HFF-Myc (cell line): ENCODE measurements at places on chromosomes 11 and 22.

DNA sequence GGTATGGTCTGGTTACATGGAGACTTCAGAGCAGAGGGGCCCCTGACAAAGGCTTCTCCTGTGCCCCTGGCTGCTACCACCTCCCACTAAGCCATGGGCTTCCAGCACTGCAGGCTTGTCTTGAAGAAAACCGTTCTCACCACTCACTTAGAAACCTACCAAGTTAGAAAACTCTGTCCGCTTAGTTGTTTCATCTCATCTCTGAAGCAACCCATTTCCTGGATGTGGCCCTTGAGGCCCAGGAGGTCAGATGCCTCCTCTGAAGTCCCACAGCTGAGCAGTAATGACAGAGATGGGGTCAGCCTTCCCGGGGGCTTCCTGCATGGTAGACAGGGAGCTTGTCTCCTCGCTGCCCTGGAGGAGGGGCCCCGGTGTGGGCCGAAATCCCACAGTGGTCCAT lies 12.9 kb downstream of the CSF2RB start:
- DNase-seq: no peak

- DNase-seq: peak; percentile 40
Measured at GRCh38 chr11:125300791-125301218, 136.3 kb downstream of the PKNOX2 start.

DNA sequence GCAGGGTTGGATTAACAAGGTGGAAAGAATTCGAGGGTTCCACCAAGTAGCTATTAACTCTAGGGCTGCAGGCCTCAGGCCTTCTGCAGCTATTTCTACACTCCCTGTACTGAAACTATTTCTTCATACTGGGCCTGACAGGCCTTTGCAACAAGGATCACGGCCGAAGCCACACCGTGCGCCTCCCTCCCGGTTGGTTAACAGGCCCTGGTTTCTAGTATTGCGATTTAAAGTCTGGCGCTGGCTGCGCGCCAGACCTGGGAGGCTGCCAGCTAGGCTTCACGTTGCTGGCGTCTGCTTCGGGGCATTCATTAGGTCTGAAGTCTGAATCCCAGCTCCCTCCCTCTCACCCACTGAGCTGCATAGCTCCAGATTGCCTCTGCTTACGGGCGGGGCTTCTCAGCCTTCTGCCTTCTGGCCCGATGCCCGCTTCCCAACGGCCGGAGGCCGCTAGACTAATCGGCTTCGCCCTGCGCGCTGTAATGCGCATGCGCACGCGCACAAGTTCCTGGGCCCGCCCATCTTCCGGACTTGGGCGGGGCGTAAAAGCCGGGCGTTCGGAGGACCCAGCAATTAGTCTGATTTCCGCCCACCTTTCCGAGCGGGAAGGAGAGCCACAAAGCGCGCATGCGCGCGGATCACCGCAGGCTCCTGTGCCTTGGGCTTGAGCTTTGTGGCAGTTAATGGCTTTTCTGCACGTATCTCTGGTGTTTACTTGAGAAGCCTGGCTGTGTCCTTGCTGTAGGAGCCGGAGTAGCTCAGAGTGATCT lies 1.6 kb downstream of the LDHA start:
- peak; percentile 99 for DNase-seq

DNA sequence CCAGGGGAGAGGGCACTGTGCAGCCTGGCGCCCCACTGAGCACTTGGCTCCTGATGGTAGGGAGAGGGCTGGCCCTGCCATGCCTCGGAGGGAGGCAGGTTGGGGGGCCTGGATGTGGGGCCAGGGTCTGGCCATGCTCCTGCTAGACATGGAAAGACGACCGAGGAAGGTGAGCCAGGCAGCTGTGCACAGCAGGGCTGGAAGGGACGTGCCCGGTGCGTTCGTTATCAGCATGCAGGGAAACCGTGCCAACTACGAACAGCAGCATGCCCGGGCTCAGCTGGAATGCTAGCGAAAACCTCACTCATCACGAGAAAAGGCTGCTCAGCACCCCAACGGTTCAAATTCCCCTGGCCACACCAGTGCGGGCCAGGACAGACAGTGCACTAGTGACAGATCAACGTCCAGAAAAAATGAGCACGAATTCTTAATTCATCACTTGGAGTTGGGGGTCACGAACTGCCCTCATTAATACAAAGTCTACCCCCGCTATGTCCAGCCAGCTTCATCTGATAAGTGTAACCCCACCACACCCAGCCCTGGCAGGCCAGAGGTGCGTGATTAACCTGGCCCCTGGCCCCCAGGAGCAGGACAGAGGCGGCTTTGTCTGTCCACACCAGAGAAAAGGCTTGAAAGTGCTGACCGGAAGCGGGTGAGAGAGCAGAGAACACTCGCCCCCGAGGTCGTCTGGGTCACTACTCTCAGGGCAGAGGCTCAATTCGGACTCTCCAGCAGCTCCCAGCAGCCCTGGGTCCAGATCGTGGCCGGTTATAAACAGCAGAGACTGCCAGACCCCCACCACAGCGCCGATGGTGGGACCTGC lies 84.2 kb downstream of the CELSR1 start:
- no peak for DNase-seq

DNA sequence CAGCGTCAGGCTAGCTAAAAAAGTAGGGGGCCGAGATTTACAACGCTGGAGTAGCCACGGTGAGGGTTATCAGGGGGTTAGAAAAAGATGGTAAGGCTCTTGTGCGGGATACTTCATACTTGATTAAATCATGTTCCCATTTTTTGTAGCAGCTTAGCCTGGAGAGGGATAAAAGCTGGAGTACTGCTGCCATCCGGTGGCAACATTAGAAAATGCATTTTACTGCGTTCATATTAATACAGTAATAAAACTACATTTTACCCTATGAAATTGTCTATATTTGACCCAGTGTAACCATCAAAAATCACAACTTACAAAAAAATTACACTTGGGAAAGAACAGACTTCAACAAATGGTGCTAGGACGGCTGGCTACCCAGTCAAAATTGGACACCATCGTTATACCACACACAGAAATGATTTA lies 17.3 kb downstream of the RPUSD4 start:
- no peak for DNase-seq

DNA sequence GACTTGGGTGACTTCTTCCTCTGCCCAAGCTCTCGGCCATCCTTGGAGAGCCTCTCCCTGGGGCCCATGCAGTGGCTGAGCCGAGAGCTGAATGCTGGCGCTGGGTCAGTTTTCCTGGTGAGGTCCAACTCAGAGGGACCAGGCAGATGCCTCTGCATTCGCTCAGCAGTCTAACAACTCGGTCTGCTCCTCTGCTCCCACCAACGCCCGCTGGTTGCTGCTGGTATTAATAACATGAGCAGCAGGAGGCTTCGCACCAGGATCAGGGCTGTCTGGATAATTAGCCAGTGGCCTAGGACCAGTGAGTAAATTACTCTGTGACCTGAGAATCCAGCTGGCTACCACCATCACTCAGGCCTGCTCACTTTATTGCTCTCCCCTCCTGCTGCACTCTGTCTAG lies 77.7 kb upstream of the FAM181B start:
- DNase-seq: no peak

GRCh38 chr22:19554834-19555404 lies 30.7 kb upstream of the CLDN5 start:
- no peak for DNase-seq

DNA sequence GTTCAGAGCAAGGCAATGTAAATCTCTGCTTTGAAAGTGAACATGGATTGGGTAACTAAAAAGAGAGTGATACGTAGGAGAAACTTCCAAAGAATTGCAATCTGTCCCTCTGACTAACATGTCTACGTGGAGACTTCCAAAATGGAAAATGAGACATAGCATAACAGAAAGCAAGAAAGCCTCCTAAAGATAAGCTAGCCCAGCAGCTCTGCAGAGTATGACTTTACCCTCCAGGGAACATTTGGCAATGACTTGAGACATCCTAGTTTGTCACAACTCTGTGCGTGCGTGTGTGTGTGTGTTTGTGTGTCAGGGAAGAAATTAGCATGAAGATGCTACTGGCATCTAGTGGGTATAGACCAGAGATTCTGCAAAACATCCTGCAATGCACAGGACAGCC lies 817.4 kb downstream of the NTM start:
- DNase-seq: no peak

- DNase-seq: no peak
Measured at GRCh38 chr22:49284056-49284784, 543.5 kb downstream of the BRD1 start.

DNA sequence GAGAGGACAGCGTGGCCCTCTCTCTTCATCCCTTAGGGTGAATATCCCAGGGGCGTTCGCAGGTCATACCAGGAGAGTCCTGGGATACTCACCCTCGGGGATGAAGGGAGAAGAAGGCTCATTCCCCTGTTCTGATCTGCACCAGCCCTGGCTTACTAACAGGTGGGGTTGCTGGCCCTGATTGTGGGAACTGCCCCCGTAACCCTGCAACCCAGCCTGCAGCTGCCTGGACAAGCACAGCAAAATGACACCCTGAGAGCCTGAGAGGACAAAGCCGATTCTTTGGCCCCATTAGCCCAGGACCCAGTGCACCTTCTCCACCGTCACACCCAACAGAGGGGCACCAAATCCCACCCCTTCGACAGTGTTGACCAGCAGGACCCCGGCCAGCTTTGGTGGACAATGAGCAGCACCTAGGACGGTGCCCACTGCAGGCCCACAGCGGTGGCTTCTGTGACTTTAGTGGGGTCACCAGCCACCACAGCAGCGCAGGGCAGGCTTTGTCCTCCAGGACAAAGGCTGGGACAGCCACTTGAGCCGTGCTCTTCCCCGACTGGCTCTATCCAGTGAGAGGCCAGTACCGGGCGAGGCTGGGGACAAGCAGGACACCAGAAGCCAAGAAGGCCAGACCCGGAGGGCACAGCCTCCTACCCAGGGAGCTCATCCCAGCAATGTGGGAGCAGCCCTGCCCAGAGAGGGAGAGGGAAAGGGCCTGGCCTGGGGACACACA lies 98.5 kb upstream of the RTL6 start:
- DNase-seq: no peak

- no peak for DNase-seq
Measured at GRCh38 chr22:22833488-22833887, 54.1 kb upstream of the IGLL5 start.

DNA sequence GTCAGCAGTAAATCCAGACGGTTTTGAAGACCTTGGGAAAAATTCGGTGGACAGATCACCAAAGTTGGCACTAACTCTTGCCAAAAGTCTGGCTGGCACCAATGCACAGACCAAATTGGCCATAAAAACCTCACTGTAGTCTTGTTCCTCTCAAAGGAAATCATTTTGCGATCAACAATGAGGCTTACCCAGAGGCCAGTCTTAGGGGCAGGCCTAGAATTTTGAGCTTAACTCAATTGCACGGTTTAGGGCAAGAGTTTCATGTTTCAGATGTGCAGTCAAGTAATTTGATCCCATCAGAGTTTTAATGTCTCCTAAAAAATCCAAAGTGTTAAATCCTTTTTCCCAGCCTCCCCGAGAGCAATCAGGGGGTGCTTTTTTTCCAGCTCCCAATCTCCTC lies 19.0 kb downstream of the MPPED2 start:
- DNase-seq: no peak

DNA sequence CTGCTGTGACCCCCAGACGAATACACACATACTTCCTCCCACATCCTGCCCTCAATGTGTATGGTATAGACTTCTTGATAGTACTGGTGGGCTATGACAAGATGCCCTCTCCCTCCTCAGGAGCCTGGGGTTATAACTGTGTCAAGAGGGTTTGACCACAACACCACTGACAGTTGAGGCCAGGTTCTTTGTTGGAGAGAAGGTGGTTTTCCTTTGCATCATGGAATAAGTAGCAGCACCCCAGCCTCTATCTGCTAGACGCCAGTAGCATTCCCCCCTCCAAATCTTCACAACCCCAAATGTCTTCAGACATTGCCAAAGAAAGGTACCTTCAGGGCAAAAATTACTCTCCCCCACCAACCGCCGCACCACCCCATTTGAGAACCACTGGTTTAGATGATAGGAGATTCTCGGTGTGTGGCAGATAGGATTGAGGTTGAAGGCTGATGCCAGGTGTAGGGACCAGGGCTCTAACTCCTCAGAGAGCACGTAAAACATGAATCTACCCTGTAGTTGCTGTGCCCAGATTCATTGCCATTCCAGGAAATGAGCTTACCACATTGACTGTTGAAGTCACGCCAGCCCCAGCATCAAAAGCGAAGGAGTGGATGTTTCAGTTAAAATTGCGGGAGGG lies 5.5 kb upstream of the MYO18B start:
- DNase-seq: no peak

DNA sequence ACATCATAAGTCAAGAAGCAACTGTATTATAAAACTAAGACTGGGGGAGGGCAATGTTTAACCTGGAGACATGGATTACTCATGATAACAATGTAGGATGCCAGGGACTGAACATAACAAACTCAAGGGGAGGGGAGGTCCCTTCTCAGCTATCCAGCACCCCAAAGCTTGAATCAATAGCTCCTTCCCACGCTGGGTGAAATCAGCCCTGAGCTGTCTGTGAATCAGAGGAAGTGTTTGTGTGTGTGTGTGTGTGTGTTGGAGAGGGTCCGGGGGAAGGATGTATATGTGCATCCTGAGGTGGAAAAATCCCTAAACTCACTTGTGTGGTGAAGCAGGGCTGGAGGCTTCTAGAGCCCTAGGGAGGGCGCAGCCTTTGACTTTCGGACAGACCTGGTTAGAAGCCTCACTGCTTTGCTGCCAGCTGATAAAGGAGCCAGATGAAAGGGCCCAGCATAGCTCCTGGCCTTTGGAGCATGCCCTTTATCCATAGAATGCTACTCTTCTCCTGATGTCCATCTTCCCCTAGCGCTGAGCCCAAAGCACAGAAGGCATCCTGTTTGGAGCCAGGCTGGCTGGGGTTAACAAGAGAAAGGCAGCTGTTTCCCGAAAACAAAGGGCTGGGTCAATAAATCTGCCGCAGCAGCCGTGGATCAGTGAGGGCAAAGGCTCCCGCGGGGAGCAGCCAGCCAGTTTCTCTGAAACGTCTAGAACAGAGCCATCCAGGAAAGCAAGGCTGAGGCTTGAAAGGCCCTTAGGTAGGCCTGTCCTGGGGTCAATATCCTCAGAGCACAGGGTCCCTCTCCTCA lies 35.8 kb downstream of the TNKS1BP1 start:
- DNase-seq: no peak

- DNase-seq: no peak
Measured at GRCh38 chr11:128615612-128616011, 28.3 kb upstream of the ETS1 start.

DNA sequence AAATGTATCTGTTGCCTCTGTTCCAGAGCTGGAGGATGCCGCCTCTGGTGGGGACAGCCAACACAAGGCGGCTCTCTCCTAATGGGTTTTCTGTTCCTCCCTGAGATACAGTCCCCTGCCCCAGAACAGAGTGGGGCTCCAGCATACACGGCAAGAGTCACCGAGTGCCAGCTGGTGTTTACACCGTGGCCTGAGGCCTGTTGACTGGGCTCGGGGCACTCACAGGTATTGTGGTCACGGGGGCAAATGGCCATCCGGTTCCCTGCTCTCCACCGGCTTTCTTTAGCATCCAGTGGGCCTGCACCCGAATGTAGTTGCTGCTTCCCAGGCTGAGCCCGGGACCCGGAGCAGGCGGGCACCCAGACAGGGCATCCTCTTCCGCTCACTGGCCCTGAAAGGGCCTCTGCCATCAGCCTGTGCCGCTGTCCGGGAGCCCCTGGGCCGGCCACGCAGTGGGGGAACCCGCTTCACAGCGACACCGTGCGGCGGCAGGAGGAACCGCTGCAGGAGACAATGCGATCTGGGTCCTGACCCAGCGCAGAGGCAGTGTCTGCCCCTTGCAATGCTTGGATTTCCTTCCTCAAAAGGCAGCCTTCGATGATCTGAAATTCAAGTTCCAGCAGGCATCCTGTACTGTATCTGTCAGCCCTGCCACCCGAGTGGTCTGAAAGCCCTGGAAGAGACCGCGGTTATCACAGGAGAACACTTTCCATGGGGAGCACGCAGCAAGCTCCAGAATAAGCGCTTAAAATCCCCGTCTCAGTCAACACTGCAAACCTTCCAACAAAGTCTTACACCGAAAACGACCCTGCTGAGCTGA lies 859 bp upstream of the KRTAP5-5 start:
- DNase-seq: no peak

- DNase-seq: no peak
Measured at GRCh38 chr22:27647540-27647939, 154.0 kb downstream of the MN1 start.
